ENCODE measurements at places on chromosomes 11 and 22.
A peak's percentile ranks its signal among the peaks of the same experiment; 100 is the strongest.

GRCh38 chr11:31150011-31150410 lies 219.5 kb downstream of the DCDC1 start:
- DNase-seq: no peak

- DNase-seq: peak; percentile 12
Measured at GRCh38 chr22:33570110-33570509, 350.2 kb downstream of the LARGE1 start.

- no peak for DNase-seq
Measured at GRCh38 chr22:18968011-18968749, 32.1 kb upstream of the PRODH start.

GRCh38 chr11:66292543-66293332 lies 1.0 kb downstream of the TMEM151A start:
- DNase-seq: no peak

DNA sequence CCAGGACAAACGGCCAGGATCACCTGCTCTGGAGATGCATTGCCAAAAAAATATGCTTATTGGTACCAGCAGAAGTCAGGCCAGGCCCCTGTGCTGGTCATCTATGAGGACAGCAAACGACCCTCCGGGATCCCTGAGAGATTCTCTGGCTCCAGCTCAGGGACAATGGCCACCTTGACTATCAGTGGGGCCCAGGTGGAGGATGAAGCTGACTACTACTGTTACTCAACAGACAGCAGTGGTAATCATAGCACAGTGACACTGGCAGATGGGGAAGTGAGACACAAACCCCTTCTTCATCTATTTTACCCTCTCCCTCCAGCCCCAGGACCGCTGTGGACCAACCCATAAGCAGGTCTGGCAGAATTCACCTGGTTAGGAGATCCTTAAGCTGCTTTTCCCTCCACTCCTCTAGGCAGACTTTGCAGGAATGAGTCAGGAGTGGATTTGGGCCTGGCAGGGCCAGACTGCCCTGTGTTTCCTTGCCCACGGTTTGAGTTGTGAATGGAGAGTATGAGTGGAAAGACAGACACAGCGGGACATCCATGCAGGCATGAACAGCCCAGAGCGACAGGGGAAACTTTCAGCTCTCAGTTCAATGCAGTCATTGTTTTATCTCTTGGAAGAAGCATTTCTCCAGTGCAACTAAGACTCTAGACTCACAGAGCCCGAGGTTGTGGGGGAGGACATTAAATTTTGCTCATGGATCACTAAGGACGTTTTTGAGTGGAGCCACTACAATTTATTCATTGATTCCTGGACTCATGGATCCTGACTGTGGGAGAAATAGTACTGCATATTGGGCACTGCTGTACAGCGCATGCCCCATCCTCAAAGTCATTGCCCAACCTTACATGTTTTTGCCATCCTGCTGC lies 75.3 kb upstream of the IGLL5 start:
- no peak for DNase-seq

GRCh38 chr11:104323841-104324240 lies 159.9 kb upstream of the PDGFD start:
- no peak for DNase-seq

DNA sequence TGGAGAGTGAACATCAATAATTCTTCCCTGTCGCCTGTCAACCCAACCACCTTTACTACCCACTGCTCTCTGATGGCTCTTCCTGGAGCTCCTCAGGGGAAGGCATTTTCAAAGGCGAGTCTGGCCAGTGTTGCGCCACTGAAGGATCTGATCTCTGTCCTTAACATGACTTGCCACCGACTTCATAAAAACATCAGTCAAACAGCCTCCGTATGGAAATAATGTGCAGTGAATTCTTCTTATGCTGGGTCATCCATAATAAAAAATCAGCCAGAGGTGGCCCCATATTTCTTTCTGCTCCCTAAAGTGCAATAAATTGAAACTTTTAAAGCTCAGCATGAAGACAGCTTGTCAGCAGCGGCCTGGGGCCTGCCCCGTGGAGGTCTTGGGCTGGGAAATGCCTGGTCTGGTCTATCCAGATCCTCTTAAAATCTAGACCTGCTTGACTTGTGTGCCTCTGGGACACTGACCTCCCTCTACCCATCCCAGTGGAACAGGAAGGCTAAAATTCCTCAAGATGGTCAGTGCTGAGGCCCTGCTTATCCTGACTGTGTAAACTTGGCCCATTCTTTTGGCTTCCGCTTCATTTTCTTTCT lies 199.5 kb downstream of the MYO18B start:
- no peak for DNase-seq

GRCh38 chr22:27022896-27023361 lies 365.5 kb downstream of the MIAT start:
- DNase-seq: no peak

- peak; percentile 95 for DNase-seq
Measured at GRCh38 chr22:24525416-24526037, 29.4 kb downstream of the GUCD1 start.

DNA sequence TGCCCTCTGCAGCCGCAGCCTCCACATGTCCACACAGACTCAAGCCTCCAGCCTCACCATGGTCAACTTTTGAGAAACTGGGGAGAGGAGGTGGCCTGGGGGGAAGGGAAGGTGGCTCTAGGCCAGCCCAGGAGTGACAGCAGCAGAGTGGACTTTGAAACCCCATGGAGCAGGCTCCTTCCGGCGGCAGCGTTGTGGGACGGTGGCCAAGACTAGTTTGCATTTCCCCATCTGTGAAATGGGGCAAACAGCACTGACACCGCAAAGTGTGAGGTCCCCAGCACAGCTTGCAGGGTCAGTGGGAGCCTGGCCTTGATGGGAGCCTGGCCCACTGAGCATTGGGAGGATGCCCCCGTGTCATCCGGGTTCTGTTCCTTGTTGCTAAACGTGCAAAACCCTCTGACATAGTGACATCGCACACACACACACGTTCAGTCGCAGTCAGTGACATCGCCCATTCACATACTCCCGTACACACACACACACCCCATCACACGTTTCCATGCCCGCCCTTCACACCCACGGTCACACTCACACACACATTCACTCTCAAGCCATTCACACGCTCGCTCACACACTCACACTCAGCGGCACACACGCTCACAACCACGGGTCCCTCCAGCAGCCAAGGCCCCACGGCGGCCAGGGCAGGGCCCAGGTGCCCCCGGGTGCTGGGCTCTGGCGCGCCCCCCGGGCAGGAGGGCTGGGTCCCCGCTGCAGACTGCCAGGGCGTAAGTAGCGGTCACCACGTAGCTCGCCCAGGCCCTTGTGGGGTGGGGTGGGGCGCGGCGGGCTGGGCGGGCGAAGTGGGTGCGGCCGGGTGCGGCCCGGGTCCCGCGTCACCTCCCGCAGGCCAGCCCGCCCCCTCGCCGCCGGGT lies 585 bp downstream of the CYB5R3 start:
- peak; percentile 38 for DNase-seq

DNA sequence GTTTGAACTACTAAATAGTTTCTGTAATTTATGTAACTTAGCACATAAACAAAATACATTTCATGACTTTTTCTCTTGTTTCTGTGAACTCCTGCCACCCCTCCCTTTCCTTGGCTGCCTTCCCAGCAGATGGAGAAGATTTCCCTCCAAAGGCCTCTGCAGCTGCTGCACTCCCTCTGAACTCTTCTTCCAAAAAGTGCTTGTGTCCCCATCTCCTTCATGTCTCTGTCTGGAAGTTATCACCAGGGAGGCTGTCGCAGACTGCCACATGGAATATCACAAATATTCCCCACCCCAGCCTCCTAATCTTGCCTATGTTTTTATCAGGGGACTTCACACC lies 1068.3 kb downstream of the OPCML start:
- no peak for DNase-seq

GRCh38 chr22:31161386-31161785 lies 1.4 kb downstream of the RNF185 start:
- DNase-seq: no peak

DNA sequence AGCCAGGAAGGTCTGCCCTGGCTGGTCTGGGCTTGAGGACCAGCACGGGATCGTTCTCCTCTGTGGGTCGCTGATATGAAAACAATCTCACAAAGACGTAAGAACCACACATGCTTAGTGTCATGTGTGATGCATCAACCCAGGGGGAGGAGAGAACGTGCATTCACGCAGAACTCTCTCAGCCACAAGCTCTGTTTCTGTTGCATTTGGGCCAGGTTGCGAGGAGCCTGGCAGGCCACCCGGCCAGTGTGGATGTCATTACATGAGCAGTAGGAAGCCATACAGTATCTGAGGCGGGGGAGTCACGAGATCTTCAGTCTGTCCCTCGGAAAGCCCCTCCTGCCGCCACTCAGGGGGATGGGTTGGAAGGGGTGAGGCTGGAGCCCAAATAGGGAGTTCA lies 53.1 kb upstream of the KCNQ1OT1 start:
- no peak for DNase-seq

- no peak for DNase-seq
Measured at GRCh38 chr11:30046578-30046945, 29.7 kb upstream of the KCNA4 start.

DNA sequence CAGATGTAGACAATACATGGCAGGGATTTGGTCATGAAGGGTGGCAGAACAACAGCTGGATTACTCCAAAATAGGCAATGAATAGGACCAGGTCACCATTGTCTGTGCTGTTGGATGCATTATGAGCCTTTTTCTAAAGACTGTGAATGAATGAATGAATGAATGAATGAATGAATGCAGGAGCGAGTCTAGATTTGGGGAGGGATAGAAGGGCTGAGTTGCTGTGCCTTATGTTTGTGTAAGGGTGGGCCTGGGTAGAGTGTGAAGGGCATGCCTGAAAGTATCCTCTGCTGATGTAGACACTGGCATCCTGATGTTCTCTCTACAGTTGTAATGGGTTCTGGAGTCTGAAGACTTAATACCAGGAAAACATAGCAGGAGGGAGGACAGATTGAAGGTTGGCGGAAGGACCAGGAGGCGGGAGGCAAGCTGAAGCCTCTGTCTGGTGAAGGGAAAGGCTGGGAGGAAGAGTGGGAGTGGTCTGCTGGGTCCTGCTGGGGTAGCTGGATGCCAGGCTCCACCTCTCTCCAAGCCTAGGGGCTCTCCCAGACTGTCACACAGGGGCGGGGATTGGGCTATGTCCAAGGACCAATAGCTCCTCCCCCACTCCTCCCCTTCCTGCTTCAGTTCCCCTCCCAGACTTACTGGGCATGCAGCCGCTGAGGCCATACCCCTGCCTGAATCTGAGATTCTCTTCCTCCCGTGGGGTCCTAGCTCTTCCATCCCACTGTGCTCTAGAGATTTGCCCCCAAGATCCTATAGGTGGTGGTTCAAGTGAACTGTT lies 4.8 kb downstream of the TRIM3 start:
- DNase-seq: peak; percentile 86

DNA sequence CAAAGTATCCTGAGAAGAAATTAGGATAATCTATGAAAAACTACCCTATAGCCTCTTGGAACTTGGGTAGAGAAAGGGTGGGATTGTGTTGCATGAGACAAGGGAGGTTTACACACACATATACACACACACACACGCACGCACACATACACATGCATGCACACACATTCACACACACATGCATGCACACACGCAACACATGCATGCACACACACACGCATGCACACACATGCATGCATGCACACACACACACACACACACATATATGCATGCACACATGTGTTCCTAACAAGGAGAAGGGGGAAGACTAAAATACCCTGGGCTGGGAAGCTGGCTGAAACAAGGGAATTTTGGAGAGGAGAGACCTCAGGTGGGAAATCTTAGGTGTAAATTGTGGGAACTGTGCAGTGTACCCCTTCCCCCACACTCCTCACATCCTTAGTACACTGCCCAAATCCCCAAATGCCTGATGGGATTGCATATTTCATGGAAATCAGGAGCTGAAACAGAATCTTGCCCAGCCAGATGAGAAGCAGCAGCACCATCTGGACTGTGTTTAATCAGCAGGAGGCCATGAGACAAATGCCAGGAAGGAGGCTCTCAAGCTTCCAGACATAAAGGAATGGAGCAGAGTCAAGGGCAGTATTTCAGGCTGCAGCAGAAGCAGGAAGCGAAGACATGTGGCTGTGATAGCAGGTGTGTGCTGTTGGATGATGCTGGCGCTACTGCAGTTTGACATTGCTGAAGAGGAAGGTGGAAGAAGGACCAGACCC lies 14.6 kb upstream of the POLD3 start:
- DNase-seq: no peak

Measured in lower leg skin (tissue), 4 donors.